ENCODE measurements at places on chromosomes 4 and X.

GRCh38 chrX:133608406-133608805 lies 193.1 kb upstream of the GPC4 start:
- DNase-seq: no peak

DNA sequence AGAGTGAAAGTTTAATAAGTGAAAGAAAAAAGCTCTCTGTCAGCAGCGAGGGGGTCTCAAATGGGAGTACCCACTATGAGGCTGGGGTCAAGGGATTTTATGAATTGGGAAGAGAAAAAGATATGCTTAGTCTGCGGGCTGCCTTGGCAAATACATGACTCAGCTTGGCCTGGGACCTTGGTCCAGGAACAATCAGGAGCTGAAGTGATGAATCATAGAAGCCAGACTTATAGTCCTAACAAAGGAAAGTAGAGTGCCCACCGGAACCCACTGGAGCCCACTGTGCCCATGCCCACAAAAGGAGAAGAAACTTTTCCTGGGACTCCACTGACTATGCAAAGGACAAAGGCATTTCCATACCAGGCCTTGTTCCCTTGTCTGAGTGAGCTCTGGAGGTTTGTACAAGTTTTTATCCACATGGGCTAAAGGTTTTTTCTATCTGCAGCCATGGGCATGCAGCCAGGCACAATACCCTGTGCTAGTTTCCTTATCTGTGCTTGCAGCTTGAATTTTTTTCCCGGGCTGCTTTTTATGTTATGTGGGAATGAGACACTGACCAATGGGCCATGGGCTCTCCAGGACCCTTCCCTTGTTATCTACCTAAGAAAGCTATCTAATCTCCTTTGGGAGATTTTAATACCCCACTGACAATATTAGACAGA lies 201.7 kb downstream of the FAM133A start:
- no peak for DNase-seq

GRCh38 chr4:8189551-8190466 lies 9.3 kb upstream of the SH3TC1 start:
- DNase-seq: no peak

- DNase-seq: no peak
Measured at GRCh38 chr4:105650190-105650589, 58.3 kb downstream of the INTS12 start.

DNA sequence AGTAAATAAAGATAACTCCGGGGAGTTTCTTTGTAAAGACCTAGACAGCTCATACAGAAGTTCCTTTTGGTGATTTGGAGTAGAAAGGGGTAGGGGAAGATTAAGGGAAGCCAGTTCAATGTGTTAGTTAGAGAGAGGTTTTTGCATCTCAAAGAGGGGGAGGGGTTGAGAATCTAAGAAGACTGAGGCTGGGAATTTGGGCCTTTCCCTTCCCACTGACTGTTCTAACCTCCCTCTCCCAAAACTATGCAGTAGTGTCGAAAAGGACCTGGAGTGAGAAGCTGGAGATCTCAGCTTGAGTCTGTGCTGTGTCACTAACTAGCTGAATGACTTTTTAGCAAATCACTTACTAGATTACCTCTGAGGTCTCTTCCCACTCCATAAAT lies 55.7 kb upstream of the CCDC160 start:
- no peak for DNase-seq

GRCh38 chr4:152708796-152709195 lies 29.0 kb upstream of the TMEM154 start:
- DNase-seq: no peak

DNA sequence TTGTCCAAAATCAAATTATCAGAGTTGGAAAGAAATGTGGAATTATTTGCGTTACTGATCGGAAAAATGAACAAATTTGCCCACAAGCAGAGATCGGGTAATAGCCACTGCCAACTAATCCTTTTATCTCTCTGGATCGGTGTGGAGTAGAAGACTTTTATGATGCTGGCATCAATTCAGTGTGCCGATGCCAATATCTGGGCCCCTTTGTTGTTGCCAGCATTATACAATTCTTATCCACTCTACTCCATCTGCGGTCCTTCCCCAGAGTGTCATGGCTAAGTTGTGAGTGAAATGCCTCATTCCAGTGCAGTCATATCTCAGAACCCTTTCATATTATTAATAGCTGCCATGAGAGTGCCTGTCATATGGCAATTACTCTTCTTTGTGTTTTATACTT lies 660.2 kb downstream of the ADGRL3 start:
- DNase-seq: no peak

DNA sequence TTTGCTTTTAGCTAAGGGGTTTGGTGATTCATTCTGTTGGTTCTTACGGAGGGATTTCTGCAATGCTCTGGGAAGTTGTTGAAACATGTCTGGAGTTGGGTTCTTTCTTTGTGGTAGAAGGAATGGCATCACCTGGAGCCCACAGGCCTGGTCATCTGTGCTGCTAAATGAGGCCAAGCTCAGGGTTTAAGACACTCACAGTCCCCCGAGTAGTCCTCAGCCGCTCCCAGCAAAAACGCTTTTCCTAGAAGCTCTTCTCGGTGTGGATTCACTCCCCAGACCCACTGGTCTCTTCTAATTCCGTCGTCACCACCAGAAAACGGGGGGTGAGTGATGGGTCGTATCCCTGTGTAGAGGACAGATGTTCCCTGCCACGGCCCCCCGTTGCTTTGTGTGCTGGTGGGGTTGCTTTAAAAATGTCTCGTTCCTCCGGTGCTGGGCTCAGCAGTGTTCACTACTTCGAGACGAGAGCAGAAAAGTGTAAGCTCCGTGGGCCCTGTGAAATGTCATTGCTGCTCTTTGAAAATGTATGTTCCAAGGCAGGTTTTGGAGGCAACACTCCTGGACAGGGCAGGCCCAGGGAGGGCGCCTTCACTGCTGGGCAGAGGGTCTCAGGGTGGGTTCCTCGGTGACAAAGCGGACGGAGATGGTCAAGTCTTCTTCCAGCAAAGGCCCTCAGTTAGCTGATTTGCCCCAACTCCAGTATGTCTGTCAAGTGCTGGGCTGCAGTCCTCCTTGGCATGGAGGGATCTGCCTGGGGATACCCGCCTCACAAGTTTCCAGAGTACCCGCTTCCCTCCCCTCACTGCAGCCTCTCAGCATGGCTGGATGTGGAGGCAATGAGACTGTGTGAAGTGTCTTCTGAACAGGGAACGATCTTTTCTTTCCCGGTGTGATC lies 37.3 kb downstream of the PSAPL1 start:
- DNase-seq: no peak

DNA sequence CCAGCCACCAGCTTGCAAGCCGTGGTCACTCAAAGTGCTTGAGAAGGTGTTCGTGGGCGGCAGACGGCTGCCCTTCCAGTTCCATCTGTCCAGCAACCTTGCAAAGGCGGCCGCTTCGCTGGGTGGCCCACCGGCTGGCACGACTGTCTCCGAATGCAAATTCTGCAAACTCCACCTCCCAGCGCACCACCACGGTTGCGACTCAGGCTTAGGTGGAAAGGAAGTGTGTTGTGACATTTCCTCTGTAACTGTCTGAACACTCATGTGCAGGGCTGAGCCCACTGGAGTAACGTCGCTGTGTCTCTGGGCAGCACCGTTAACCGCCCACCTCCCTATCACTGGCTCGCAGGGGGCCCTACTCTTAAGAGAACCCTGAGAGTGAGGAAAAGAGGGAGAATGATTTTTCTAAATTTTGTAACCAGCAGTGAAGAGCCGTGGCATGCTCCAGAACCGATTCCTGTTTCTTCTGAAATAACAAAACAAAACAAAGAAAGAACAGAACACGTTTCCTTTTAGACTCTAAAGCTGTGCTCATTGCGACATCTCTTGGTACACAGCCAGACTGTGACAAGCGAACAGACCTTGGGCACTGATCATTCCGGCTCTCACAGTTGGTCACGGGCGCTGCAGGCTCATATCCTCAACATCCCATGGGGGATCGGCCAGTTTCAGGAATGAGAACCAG lies at the start of gene P2RY8:
TSS of gene P2RY8 (minus strand) at position 155 of the 685 bp plus-strand sequence. CDS start 70,627 bp downstream, outside the sequence.
- DNase-seq: peak; percentile 67

- no peak for DNase-seq
Measured at GRCh38 chrX:11899091-11899490, 141.1 kb downstream of the MSL3 start.

GRCh38 chr4:27005501-27005900 lies 144.9 kb downstream of the STIM2 start:
- no peak for DNase-seq

GRCh38 chr4:10605746-10606482 lies 78.7 kb downstream of the CLNK start:
- no peak for DNase-seq

GRCh38 chr4:3605491-3605890 lies 73.3 kb upstream of the LRPAP1 start:
- no peak for DNase-seq

- DNase-seq: no peak
Measured at GRCh38 chr4:180057299-180057721, 2185.9 kb upstream of the TENM3 start.

- DNase-seq: no peak
Measured at GRCh38 chrX:109914114-109914849, 88.6 kb upstream of the TMEM164 start.

GRCh38 chr4:15855804-15856475 lies 77.8 kb downstream of the CD38 start:
- no peak for DNase-seq

DNA sequence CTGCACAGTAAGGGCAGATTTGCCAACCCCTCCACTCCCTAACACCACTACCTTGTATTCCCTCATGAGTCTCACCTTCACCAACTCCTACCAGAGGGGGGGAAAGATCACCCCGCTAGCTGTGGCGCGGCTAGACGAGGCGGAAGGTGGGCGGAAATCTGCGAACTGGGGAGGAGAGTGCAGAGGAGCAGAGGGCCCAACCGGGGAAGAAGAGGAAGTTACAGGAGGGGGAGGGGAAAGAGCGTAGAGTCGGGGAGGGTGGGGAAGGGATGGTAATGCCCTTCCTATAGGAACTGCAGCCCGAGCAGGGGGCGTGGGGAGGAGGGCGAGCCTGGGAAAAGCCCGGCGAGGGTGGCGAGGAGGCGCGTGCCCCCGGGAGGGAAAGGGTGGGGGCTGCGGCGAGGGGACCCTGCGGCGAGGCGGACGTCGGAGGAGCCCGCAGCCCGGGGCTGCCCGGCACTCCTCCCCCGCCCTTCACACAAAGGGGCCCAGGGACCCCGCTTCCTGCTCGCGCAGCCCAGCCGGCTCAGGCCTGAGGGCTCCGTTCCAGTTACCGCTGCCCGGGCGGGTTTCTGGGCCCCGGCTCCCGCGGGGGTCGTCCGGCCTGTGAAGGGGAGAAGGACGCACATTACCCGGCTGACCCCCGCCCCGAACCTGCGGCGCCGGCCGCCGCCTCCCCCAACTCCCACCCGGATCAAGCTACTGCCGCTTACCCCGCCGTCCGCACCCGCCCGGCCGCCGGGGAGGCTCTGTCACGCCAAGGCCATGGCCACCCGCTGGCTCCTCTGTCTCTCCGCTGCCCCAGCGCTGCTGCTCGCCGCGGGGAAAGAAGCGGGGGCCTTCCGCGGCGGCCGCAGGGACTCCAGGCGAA lies 1.8 kb downstream of the RAP2C start:
- peak; percentile 57 for DNase-seq

DNA sequence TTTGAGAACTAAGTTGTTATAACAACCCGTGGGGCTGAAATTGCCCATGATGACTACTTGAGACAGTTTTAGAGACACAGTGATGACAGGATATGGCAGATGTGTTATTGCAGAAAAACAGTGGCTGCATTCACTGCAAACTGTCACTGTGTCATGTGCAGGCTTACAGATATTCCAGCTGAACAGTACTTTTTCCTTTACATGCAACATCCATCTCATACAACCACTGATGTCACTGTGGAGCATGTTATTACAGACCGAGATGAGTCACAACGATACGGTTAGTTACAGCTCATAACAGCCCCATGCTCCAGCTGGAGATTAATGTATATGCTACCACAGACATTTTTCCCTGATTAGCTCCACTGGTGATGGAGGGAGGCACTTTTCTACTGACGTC lies 207.4 kb downstream of the TMA16 start:
- DNase-seq: no peak

GRCh38 chr4:48906206-48907173 lies at the start of gene OCIAD2:
OCIAD2 (minus strand) TSS chr4:48906774; CDS start chr4:48904549, 2,225 bp downstream.
- peak; percentile 77 for DNase-seq

DNA sequence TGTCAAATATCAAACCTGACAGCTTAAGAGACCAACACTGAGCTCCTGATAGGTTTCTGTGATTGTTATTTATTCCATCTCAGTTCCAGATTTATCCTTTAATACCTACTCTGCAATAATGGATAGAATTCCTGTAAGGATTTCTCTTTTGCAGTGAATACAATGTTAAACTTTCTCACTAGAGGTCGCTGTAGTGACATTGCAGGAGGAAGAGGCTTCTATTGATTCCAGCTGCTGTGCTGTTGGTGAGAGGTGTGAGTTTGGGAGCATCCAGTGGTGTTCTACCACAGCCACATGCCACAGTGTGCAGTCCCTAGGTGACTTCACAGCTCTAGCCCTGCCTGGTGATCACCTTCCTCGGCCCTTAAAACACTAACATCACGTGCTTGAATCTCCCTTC lies 34.6 kb upstream of the DCAF8L2 start:
- DNase-seq: no peak

- no peak for DNase-seq
Measured at GRCh38 chr4:138235419-138235952, 6.7 kb downstream of the SLC7A11 start.

GRCh38 chr4:82429728-82430192 lies 502 bp downstream of the HNRNPDL start:
- DNase-seq: peak; percentile 74

GRCh38 chr4:76634220-76634619 lies 199.2 kb downstream of the SHROOM3 start:
- DNase-seq: no peak

GRCh38 chr4:52408471-52408870 lies 250.6 kb downstream of the USP46 start:
- no peak for DNase-seq

GRCh38 chr4:168646001-168646768 lies 149.3 kb downstream of the PALLD start:
- DNase-seq: no peak

DNA sequence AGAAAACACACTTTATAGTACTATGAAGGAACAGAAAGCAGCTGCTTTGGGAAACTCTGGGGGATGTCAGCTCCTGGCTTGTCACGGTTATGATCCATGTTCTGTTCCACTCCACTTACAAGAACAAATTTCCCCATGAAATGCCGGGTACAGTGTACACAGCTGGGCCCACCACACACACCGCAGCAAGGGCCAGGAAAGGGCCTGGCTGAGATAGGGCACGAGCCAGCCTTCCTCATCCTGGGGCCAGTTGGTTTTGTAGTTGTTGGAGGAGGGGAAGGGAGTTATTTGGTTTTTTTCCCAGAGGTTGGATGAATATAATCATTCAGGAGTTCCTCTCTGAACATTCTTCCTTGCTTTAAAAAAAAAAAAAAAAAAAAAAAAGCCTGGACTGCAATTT lies 56.8 kb downstream of the SEPSECS start:
- no peak for DNase-seq

- no peak for DNase-seq
Measured at GRCh38 chr4:61225656-61226055, 25.5 kb downstream of the ADGRL3 start.

DNA sequence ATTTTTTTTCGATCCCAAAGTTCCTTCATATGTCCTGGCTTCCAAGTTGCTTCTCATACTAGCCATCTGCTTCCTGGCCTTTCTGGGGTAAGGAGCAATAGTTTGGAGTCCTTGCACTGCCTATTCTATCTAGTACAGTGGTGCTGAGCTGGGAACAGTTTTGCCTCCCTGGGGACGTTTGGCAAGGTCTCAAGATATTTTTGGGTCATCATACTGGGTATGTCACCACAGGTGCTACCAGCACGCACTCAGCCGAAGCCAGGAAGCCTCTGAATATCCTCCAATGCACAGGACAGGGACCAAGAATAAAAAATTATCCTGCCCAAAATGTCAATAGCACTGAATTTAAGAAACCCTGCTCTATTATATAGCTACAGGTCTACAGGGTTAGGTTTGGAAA lies 35.4 kb upstream of the TMSB15B start:
- DNase-seq: no peak

GRCh38 chrX:78321809-78322208 lies 5.6 kb downstream of the CYSLTR1 start:
- peak; percentile 27 for DNase-seq
